ENCODE measurements at places on chromosomes 13 and 19.

DNA sequence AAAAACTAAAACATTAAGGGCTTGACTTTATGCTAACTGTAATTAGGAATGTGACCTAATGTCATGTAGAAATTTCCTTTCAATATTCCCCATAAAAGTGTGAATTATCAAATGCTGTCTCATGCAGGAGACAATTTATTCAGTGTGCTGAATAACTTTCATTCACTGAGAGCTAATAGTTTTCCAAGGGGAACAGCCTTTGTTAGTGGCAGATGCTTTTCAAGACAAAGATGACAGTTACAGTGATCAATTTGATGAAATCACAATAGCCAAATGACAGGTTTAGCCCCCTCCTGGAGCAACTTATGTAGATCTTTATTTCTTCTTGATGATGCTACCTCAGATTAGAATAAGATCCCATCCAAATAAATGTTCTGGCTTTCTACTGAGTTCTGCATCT, 275.5 kb downstream of the ITGBL1 start:
- DNase-seq = no peak

- DNase-seq = no peak
Measured at GRCh38 chr19:46303322-46303690, 6.5 kb downstream of the HIF3A start.

GRCh38 chr19:3546119-3546518, 7.1 kb downstream of the TEKTIP1 start:
- DNase-seq = no peak

GRCh38 chr13:103250071-103250470, 183.9 kb upstream of the SLC10A2 start:
- DNase-seq = no peak

- DNase-seq = no peak
Measured at GRCh38 chr13:46354156-46355087, 32.6 kb downstream of the RUBCNL start.

GRCh38 chr19:51431124-51431523, 13.7 kb upstream of the SIGLEC10 start:
- no peak for DNase-seq

DNA sequence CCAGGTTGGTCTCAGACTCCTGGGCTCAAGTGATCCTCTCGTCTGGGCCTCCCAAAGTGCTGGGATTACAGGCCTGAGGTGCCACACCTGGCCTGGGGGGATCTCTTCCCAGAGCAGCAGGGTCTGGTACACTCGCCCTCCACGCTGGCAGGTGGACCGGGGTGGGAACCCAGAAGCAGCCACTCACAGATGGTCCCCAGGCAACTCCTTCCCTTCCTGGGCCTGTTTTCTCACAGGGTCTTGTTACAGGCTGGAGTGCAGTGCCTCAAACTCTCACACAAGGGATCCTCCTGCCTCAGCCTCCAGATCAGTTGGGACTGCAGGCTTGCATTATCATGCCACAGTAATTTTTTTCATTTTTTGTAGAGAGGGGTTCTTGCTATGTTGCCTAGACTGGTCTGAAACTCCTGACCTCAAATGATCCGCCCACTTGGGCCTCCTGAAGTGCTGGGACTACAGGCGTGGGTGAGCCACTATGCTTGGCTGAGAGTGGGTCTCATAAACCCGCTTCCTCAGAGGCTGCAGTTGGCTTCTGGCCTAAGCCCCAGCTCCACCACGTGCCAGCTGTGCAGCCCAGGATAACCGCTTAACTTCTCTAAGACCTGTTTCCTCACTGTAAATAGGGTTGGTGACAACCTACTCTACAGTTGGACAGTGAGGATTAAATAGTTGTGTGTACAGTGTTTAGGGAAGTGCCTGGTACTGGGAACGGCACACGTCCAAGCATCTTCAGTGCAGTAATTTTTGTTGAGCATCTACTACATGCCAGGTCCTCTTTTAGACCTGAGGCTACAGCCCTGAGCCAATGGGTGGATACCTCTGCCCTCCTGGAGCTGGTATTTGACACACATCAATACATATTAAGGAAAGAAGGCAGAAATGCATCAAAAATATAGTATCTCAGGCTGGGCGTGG, 871 bp upstream of the CCER2 start:
- no peak for DNase-seq

- DNase-seq = no peak
Measured at GRCh38 chr13:54390841-54391240, 1362.2 kb downstream of the OLFM4 start.

GRCh38 chr13:59950266-59950665, 213.5 kb downstream of the DIAPH3 start:
- no peak for DNase-seq

DNA sequence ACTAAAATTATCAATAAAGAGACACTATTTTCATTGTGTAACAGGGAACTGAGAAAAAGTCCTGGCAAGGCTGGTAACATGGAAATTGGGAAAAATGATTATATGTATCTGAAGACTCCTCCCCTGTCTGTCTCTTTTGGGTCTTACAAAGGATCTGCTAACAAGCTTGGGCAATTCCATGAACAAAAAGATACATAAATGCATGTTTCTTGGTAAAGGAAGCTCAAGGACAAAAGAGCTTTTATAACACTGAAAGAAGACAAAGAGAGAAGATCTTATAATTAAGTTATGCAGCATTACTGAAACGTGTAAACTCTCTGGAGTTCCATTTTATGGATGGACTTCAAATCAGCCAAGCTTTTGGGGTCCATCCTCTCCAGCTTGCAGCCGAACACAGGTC, 29.2 kb downstream of the EFNB2 start:
- no peak for DNase-seq

GRCh38 chr19:13007292-13008045, 12.2 kb downstream of the NFIX start:
- no peak for DNase-seq

DNA sequence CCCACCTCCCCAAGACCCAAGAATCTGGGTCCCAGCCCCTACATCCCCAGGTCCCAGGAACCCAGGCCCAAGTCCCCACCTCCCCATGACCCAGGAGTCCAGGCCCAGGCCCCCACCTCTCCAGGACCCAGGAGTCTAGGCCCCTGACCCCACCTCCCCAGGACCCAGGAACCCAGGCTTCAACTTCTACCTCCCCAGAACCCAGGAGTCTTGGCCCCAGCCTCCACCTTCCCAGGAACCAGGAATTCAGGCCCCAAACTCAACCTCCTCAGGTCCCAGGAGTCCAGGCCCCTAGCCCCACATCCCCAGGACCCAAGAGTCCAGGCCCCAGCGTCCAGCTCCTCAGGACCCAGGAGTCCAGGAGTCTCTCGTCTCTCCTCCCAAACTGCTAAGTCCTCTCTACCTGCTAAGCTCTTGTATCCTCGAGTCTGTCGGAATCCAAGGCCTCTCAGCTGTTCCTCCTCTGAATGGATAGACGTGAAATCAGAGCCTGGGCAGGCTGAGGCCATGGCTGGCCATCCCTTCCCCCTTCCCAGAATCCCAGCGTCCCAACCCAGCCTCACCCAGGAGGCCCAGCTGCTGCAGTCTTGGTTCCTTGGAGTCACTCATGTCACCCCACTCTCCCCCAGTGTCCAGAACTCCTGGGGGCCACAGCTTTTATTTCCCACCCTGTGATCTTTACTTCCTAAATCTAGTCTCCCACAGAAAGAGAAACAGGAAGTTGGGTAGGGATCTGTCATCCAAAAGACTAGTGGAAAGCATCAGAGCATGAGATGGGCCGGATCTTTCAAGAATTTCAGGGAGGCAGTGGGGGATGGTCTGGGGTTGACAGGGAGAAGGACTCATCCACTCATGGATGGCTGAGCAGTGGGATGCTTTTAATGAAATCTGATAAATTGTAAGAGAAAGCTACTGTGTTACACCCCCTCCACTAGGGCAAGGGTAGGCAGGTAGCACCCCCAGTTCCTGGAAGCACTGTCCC, at the start of gene CD209:
TSS of gene CD209 (minus strand) at position 632 of the 982 bp plus-strand sequence. CDS start at position 609, 23 bp downstream.
- DNase-seq = no peak

DNA sequence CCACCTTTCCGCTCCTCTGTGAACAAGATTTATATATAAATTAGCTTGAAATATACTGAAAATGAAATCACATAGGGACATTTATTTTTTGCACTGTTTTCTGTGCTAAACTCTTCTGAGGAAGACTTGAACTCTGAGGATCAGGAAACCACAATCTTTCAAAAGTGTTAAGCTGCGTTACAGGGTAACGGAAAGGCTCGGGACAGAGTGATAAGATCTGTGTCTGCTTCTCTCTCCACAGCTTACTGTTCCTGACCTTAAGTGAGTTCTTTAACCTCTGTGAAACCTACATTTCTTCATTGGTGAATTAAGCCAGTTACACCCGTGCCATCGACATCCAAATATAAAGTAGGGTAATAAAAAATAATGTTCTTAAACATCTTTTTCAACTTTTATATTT, 38.9 kb downstream of the DACH1 start:
- no peak for DNase-seq

DNA sequence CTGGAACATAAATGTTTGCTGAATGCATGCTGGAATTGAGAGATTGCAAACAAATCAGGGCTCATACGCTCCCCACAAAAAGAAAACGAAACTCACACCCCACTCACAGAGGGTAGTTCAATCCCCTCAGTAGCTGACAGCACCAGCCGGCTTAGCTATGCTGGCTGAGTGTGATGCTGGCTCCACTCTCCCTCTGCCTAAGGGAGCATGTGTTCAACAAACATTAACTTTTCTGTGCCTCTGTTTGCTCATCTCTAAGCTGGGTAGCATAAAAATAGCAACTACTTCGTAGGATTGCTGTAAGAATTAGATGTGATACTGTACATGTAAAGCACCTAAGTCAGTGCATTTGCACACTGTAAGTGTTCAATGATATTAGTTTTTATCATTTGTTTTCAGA, 282.6 kb downstream of the FOXO1 start:
- no peak for DNase-seq

- no peak for DNase-seq
Measured at GRCh38 chr19:35755131-35755549, 1.7 kb downstream of the HSPB6 start.

DNA sequence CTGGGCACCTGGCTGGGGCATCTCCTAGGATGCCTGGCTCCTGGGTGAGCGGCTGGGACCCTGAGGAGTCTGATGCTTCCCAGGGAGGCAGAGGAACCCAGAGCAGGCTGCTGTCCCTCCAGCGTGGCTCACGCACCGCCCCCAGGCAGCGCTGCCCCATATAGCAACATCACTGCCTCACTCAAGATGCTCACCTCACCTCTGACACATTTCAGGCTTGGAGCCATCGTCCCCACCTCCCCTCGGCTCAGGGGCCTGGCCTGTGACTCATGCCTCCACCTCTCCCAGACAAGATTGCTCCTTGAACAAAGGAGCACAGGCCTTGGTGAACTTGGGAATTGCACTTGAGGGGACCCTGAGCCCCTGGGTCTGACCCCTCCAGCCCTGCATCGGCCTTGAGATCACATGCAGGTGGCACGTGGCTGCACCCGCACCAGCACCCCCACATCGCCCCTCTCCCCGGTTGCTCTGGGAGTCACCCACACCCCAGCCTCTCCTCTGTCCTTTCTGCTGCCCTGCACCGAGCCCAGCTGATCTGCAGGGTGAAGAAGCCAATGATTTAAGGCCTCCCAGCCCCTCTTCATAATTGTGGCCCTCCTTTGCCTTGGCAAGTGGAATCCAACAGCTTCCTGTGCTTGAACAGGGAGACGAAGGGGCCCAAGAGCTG, 11.2 kb downstream of the CEBPA start:
- no peak for DNase-seq

GRCh38 chr13:49307365-49307764, 59.6 kb downstream of the CDADC1 start:
- DNase-seq = no peak

DNA sequence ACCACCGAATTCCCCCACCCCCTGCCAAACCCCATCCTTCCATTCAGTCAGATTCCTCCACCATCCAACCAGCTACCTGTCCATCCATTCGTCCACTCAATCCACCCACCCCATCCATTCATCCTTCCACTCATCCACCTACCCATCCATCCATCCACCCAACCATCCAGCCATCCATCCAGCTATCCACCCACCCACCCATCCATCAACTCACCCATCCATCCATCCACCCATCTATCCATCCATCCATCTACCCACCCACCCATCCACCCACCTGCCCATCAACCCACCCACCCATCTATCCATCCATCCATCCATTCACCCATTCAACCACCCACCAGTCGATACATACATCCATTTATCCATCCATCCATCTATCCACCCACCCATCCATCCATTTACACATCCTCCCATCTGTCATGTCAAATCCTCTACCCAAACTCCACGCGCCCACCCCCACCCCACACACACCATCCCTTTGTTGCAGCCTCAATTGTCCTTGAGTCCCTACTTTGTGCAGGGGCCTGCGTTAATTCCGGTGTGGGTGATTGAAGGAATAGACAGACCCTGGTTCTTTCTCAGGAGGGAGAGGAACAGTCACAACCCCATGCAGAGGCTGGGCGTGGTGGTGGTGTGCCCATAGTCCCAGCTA, 5.3 kb upstream of the SLC5A5 start:
- DNase-seq = no peak

DNA sequence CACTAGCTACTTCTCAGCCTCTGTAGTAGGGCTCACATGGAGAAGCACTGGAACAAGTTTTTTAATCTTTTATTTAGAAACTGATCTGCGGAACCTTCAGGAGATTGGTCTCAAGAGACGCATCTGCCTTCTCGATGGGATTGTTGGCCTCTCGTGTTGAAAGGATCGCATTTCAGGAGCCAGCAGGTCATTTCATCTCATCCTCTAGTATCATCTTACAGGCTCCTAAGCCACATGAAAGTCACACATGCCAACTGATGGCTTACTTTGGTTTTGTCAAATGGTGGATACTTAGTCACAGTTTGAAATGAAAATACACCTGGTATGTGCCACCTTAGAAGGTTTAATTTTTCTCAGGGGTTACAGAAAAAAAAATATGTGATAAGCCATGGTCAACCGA, 1703.6 kb downstream of the EFNB2 start:
- no peak for DNase-seq

- DNase-seq = no peak
Measured at GRCh38 chr13:113598481-113598880, 13.9 kb downstream of the TFDP1 start.

GRCh38 chr13:45899406-45899805, 47.9 kb upstream of the SIAH3 start:
- no peak for DNase-seq
